Smooth muscle cell of trachea (primary cell): ENCODE measurements at places on chromosomes 11 and 22. TPM values are rescaled to one million over a fixed set of nuclear protein-coding genes. Genes with fewer than 3 reads are reported as not detected.

FAM180B gene
- 0.17 TPM in 1 of 2 replicates, not detected in the other for total RNA-seq

TTC36 gene
- total RNA-seq: 0.15 and 1.3 TPM in 2 replicates

CHRDL2 gene
- not detected in 2 replicates for total RNA-seq

SLC22A6 gene
- total RNA-seq: not detected in 2 replicates

IL10RA gene
- total RNA-seq: 1.8 TPM in 1 of 2 replicates, not detected in the other
